ENCODE measurements at places on chromosomes 4 and X.

DNA sequence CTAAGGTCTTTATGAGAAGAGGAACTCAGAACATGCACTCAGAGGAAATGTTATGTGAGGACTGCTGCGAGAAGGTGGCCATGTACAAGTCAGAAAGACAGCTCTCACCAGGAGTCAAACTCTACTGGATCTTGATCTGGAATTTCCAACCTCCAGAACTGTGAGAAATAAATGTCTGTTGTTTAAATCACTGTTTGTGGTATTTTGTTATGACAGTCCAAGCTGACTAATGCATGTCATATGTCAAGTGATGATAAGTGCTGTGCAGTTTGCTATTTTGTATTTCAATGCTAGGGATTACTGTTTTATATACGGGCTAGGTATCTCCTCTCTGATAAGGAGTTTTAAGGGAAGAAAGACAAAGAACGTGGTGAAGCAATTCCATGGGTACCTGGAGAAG lies 162.3 kb downstream of the CPEB2 start:
- peak; percentile 74 for DNase-seq

DNA sequence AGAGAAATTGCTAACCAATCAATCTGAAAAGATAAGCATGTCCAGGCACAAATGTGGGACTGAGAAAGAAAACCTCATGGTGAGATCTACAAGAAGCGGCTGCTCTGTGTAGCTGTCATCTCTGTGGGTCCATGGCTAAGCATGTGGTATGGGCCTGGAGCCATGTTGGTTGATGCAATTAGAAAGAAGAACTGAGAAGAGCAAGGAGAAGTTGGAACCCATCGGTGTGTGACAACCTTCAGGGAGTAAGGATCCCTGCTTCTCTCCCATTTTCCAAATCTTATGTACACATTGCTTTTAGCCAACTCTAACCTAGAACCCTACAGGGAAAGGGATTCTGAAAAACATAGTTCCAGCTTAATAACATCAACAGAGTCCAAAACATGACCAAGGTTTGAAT lies 890.2 kb downstream of the FSTL5 start:
- no peak for DNase-seq

DNA sequence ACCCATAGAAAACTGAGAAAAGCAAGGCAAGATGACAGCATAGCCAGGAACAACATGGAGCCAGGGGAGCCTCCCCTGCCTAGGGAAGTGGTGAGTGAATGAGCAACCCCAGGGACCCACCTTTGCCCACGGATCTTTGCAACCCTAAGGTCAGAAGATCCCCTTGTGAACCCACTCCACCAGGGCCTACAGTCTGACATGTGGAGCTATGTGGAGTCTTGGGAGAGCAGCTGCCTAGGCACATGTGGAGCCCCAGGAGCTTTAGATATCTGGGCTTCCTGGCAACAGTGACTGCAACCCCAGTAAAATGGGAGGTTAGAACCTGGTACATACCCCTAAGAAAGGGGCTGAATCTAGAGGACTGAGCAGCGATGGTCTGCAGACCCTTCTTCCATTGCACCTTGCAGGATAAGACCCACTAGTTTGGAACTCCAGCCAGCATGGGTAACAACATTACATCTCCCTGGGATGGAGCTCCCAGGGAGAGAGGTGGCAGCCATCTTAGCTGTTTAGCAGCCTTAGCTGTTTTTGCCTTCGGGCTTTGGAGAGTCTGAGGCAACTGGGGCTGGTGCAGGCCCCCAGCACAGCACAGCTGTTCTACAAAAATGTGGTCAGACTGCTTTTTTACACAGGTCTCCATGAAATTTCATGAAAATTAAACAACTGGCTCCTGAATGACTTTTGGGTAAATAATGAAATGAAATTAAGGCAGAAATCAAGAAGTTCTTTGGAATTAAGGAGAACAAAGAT lies 104.7 kb upstream of the TRIM2 start:
- no peak for DNase-seq

GRCh38 chrX:152926923-152927322 lies 29.1 kb downstream of the ZNF185 start:
- no peak for DNase-seq

DNA sequence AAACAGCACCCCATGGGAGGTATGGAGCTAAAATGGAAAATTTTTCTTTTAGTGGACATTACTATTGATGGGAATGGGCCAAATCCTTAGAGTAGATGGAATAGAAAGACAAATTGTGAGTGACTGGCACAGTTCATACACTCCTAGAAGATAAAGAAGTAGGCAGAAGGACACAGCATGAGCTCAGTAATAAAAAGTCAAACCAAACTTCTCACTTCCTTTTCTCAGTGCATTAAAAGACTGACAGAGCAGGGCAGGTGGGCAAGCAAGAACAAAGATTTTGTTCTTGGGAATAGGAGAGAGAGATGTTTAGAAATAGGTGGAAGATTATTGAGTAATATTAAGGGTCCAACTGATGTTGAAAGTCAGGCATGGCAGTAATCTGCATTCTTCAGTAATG lies 132.5 kb downstream of the ATP10D start:
- DNase-seq, result no peak

GRCh38 chrX:18098763-18099162 lies 121.9 kb downstream of the BEND2 start:
- no peak for DNase-seq

DNA sequence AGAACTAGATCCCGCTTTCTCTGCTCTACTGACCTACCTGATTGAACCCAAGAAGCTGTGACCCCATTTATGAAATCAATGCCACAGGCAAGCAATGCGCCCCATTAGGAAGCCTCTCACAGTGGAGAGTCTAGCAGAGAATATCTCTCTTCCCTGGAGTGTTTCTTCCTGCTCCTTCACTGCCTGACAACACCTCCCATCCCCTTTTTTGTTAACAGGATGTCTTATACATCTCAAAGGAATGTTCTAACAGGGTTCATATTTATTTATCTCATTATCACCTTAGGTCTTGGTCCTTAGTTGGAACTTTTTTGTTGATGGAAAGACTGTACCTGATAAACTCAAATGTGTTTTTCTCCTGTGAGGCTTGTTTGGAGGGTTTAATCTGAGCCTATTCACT lies 35.5 kb downstream of the SLIT2 start:
- no peak for DNase-seq

- peak; percentile 60 for DNase-seq
Observed at GRCh38 chr4:173334891-173335752, 964 bp upstream of the HMGB2 start.

GRCh38 chrX:70998411-70999027 lies 67.6 kb upstream of the SLC7A3 start:
- peak; percentile 56 for DNase-seq
